ENCODE measurements at places on chromosomes 6 and 20.

- DNase-seq, result no peak
Measured at GRCh38 chr6:134389658-134390057, 71.7 kb upstream of the SGK1 start.

- no peak for DNase-seq
Measured at GRCh38 chr6:15966000-15966520, 162.8 kb upstream of the MYLIP start.

GRCh38 chr6:111427341-111428116 lies 55.5 kb downstream of the REV3L start:
- no peak for DNase-seq

DNA sequence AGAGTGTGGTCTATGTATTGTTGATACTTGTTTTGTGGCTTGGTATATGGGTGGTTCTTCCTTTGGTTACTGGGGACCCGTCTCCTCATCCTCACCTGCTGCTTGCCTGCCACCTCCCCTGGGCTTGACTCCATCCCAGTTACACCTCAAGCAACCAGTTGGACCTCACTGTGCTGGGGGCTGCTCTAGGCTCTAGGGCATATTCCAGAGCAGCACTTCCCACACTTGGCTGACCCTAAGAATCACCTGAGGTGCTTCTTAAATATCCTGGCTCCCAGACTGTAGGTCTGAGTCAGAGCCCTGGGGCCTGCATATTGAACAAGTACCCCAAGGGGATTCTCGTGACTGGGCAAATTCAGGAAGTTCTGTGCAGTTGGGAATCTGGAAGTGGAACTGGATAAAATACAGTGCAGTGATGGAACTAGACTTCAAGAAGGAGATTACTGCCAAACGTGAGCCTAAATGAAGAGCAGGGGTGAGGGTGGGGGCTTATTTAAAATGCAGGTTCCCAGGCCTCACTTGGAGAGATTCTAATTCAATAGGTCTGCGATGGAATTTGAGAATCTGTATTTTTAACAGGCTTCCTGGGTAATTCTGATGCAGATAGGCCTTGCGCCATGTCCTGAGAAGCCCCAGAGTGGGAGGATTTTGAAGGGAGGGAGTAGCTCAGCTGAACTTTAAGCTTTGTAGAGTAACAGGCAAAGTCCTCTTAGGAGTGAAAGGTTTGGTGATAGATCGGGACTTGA lies 7.6 kb downstream of the SPATS1 start:
- no peak for DNase-seq

GRCh38 chr20:39983183-39983582 lies 705.9 kb downstream of the MAFB start:
- no peak for DNase-seq

GRCh38 chr20:50559856-50560638 lies 49.9 kb downstream of the PTPN1 start:
- no peak for DNase-seq

- DNase-seq, result no peak
Measured at GRCh38 chr6:37105148-37106050, 64.6 kb upstream of the PIM1 start.

- no peak for DNase-seq
Measured at GRCh38 chr6:7906741-7907140, 3.8 kb downstream of the TXNDC5 start.

DNA sequence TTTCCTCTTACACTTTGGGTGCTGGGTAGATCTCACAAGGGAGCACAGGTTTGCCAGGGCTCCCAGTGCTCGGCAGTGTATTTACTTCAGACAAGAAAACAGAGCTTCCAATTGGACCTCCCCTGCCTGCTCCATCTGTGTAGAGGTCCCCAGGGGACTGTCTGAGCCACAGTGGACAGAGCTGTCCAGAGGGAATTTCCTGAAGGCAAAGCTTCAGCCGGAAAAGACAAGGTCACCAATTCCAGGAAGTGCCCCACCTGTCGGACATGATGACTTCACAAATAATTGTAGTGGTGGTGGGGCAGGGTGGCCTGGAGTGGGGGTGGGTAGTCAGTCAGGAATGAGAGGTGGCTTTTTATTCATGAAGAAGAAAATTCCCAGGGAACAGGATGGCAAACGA lies 18.6 kb downstream of the ADGRF5 start:
- DNase-seq, result no peak

DNA sequence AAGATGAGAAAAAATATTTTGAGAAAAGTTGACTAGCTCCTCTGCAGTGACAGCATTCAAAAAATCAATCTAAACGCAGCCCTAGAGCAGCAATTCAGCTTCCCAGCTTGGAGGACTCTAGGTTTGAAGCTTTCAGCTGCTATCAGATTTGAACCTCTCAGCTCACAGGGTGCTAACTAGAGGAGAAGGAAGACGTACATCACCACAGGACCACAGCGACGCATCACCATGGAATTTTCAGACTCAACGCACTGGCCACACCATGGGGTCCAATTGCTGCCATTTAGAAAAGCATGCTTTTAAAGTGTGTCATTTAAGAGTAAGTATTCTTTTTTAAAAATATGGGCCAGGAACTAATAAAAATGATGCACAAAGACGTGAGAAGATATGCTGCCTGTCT lies 45.0 kb upstream of the FUCA2 start:
- DNase-seq, result no peak

DNA sequence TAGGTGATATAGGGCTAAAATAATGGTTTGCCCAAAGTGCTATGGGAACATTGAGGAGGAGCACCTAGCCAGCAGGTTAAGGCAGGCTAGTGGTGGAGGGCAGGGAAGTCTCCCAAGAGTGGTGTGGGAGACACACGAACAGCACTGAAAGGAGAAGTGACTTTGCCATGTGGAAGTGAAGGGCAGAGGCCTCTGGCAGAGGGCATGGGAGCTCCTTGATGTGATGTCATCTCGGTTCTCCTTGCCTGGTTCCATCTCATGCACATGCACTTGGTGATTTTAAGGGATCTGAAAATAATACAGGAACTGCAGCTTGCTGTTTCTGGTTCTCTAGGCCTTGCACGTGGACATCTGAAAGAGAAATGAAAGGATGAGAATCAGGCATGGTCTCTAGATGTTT lies 4.7 kb upstream of the MAP3K4 start:
- DNase-seq, result no peak

GRCh38 chr6:44003345-44004061 lies 123.7 kb downstream of the MRPL14 start:
- peak; percentile 34 for DNase-seq

- DNase-seq, result no peak
Measured at GRCh38 chr6:44485601-44486401, 98.3 kb downstream of the CDC5L start.

DNA sequence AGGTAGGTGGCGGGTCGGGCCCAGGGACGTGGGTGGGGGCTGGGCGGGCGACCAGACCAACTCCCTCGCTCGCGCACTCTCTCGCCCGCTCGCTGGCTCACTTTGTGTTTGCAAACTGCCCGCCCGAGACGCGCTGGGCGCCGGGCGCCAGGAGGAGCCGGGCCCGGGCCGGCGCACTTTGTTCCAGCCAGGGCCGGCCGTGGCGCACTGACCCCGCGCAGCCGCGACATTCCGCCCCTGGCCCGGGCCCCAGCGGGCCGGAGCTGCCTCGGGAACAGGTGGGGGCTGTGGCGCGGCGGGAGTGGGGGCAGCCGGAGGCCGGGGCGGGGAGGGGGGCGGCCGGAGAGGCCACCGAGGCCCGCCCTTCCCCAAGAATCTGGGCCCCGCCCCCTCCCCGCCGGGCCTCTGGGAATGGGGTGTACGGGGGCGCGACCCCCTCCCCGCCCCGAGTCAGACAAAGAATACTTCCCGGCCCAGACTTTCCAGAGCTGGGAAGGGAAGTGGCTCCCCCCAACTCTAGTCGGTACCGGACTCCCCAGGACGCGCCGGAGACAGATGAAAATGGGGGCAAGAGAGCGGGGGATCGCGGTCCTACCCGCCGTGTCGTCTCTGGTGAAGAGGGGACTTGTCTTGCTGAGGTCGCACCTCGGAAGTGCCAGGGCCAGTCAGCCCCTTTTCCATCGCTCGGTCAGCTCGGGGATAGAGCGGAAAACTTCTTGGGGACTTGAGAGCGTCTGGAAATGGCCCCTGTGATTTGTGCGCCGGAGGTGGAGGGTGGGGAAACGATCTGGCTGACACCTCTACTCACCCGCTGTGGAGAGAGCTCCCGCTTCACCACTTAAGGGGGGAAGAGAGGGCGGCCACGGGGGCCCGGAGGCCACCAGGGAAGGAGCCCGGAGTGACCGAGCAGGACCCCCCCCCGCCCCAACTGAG lies 951 bp downstream of the FOXP4 start:
- DNase-seq, result peak; percentile 57

GRCh38 chr6:43937236-43938177 lies 167.5 kb downstream of the VEGFA start:
- DNase-seq, result peak; percentile 8

DNA sequence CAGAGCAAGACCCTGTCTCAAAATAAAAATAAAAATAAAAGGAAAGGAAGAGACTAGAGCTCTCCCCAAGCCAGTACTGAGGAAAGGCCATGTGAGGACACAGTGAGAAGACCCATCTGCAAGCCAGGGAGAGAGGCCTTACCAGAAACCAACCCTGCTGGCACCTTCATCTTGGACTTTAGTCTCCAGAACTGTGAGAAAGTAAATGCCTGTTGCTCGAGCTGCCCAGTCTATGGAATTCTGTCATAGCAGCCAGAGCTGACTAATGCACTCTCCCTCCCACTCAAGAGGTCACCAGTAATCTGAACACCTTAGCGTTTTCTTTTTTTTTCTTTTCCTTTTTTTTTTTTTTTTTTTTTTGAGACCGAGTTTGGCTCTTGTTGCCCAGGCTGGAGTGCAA lies 7.3 kb upstream of the PRPH2 start:
- no peak for DNase-seq

DNA sequence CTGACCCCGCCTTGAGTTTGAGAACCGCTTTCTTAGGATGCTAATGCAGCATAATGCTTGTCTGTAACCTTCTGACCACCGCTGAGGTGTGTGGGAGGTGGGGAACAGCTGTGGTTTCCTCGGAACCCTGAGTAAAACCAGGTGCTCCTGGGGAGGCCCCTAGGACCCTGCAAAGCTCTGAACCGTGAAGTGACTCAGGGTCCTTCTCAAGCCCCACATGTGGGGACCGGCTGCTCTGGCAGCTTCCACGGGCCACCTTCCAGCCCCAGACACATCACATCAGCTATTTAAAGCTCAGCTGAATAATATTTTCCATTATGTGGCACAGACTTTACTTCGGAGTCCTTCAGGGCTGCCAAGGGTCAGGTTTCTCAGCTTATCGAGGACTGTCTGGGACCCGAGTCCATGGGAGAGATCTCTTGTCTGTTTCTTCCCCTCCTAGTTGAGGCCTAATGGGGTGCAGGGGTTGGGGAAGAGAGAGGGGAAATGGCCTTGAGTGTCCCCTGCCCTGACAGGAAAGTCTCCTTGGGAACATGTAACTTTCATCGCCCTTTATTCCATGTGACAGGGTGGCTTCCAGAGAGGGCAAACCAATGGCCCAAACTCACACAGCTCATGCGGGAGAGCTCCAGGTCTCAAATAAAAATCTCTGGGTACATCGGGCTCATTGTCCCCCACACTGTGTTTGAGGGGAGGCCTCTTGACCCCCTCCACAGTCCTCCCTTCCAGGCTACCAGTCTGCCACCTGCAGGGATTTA lies 186.1 kb upstream of the SLC24A3 start:
- no peak for DNase-seq

- DNase-seq, result no peak
Measured at GRCh38 chr6:75201021-75201420, 4.8 kb downstream of the COL12A1 start.

DNA sequence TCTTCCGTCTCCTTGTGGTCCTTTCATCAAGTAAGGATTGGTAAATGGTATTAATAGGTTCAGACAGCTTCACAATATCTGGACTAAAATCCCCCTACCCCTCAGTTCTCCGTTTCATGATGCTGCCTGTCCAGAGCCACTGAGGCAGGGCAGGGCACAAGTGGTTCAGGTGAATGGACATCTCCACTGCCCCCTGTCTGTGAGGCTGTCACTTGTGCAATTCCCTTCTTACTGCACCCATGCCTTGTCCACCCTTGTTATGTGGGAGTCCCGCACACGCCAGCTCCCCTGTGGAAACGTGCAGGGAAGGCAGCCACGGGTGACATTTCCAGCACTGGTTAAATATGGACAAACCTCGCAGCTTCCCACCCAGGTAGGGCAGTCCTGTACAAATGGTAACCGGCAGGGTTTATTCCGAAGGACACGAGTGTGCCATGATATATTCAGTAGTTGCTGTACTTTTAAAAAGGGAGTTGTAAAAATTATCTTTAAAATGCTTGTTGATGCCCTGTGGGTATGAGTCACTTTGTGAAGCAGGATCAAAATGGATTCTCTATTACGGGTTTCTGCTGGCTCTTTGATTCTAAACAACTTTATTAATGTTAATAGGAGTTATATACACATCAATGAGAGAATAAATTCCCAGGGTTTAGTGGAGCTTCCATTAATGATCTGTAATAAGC lies 73.5 kb downstream of the FYN start:
- DNase-seq, result no peak

- DNase-seq, result no peak
Measured at GRCh38 chr6:13990796-13991195, 66.0 kb downstream of the RNF182 start.

DNA sequence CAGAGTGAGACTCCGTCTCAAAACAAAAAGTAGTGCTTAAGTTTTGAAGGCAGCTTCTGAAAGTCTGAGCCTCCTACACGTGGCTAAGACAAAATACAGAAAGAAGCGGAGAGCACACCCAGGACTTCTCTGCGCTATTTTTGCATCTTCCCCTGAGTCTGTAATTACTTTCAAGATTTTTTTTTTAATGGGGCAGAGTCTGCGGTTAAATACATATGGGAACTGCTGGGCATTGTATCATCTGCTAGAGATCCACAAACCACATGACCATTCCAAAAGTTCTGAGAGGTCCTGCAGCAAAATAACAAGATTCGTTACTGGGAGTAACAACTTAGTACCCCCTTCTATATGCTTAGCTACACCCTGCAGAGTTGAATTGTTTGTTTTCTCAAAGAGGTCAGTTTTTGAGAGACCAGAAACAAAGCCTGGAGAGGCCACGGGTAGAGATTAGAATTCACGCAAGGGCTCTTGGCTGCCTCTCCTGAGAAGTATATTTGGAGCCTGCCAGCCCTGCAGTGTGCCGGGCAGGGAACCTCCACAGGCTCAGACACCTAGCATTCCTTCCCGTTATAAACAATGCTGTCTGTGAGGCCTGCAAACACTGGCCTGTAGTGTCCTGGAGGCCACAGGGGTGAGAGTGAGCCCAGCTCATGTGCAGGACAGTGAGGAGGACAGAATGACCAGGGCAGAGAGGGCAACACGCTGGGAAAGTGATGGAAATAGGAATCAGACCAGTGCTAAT lies 48.2 kb upstream of the FAM50B start:
- DNase-seq, result no peak

GRCh38 chr6:3535776-3536435 lies 79.1 kb upstream of the SLC22A23 start:
- DNase-seq, result no peak

GRCh38 chr6:146560607-146561006 lies 17.0 kb downstream of the RAB32 start:
- DNase-seq, result no peak

- DNase-seq, result no peak
Measured at GRCh38 chr6:24122139-24122538, 3.9 kb upstream of the NRSN1 start.

- DNase-seq, result no peak
Measured at GRCh38 chr20:25061103-25061799, 3.3 kb upstream of the ACSS1 start.
